ENCODE measurements at places on chromosomes 6 and 20.

DNA sequence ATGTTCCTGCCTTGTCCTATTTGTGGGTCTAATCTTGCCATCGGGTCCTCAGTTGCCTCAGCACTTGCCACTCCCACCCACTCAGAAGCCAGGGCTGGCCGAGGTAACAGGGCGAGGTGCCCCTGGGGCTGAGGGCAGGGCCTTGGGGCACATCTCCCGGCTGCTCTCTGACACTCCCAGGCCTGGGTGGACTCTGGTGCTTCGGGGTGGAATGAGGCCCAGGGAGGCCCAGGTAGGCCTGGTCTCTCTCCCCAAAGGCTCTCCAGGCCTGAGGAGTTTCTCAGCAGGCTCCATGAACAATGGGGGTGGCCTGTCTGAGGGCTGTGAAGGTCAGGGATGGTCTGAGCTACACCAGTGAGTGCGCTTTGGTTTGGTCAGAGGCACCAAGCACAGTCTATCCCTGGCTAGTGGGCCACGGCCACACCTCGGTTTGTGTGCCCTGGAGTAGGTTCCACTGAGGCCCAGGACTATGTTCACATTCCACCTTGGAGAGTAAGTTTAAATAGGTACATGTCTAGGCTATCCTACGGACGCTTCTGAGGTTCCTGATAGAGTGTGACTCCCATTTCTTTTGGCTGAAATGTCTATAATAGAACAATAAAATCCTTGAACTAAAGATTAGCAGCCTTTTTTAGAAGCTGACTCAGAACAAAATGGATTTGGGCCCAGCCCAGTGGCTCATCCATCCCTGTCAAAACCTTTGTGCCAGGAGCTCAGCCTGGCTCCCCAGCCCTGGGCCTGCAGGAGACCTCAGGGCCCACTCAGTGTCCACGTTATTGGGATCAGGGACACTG is 78.8 kb downstream of the SLC24A3 start:
- DNase-seq = no peak

GRCh38 chr6:43310134-43310533 is 1.5 kb upstream of the CRIP3 start:
- no peak for DNase-seq

- DNase-seq = no peak
Measured at GRCh38 chr6:135955099-135955498, 103.6 kb downstream of the PDE7B start.

DNA sequence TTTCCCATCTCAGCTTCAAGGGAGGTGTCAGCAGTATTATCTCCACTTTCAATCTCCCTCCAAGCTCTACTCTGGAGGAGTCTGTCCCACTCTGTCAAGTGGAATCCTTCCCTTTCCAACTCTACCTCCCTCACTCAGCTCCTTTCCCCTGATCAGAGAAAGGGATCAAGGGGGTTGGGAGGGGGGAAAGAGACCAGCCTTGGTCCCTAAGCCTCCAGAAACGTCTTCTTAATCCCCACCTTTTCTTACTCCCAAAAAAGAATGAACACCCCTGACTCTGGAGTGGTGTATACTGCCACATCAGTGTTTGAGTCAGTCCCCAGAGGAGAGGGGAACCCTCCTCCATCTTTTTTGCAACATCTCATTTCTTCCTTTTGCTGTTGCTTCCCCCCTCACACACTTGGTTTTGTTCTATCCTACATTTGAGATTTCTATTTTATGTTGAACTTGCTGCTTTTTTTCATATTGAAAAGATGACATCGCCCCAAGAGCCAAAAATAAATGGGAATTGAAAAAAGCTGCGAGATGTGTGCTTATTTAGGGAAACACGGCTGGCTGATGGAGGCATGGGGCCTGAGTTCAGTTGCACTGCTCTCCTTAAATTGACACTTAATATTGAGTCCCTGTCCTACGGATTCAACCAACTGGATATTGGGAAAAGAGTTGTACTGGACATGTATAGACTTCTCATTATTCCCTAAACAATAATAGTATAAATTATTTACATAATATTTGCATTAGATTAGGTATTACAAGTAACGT is 4.9 kb downstream of the TUBB start:
- peak; percentile 27 for DNase-seq

- DNase-seq = no peak
Measured at GRCh38 chr20:63543733-63544132, 3.8 kb downstream of the SRMS start.

DNA sequence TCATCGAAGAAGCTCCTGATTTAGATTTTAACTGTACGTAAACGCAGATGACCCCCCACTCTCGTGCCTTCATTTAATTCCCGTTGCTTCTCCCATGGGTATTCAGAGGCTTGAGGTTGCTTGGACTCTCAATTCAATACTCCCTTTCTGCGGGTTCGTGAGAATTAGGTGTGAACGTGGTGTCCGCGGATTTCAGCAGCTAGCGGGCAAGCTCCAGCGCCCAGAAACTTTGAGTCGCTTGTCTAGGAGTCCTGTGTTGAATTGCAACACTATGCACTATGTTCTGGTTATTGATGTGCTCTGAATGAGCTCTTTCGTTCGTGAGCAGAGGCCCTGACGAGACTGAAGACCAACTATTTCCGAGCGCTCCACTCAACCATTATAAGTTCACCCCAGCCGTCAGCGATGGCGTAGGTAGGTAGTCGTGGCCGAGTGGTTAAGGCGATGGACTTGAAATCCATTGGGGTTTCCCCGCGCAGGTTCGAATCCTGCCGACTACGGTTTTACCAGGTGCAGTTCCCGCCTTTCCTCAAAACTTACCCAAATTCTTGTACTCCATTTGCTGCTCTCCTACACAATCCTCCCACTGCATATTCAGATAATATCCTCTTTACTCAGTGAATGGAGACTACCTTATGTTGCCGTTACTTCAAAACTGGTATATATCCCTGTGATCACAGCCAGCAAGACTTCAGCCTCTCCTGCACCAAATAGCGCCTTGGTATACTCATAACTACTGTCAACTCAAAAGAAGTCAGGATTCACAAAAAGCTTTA is 72.6 kb upstream of the ZNF184 start:
- DNase-seq = peak; percentile 91

DNA sequence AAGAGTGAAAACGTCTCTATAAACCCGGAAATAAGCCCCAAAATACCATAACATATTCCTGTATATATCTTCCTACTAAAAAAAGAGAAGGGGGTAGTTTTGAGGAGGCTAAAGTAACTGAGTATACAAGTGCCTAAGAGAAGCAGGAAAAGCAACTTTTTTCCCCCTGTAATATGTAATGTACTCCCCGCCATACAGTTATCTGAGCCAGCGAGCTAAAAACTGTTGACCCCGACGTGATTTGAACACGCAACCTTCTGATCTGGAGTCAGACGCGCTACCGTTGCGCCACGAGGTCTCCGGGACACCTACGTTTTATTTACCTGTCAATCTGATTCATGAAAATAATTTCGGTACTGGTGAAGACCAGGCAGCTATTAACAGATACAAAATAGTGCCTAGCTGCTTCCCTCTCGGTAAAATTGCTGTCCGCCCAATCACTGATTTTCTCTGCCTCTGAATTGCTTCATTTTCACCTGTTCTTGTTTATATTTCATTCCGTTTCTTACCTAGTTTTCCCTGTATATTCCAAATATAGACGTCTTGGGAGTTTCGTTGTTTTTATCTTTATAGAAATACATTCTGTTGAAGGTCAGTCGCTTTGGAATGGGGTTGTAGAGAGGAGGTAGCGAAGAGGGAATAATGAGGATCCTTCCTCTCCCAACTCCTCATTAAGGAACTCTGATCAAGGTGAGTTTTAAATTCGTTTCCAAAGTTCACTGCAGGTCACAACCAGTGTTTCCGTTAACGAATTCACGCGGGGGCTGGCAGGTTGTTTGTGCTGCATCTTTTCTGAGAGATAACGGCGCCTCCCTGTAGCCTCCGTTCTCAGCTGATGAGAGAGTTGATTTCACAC is 33.6 kb upstream of the BTN3A2 start:
- peak; percentile 84 for DNase-seq

All from GM12865 (cell line).